Upper lobe of right lung (tissue), 1 donor: ENCODE measurements at places on chromosomes 6 and 20. TPM values are rescaled to one million over a fixed set of nuclear protein-coding genes. Genes with fewer than 3 reads are reported as not detected.

The ULBP1 gene
- 1.2 TPM for total RNA-seq

DNA sequence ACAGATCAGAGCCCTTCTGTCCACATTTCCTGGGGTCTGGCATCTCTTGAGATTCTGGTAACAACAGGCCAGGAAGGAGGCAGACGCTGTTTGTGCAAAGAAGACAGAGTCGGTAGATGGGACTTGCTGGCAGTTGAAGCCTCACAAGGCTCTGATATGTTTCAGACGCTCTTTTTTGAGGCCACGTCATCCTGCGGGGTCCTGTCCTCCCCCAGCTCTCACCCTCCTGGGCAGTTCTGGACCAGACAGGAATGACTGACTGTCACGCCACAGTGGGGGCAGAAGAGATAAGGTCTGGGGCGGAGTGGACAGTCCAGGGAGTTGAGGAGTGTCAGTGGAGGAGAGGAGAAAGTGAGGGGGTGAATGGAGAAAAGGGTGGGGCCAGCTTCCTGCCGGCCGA, 87.1 kb upstream of the SULF2 start:
- DNase-seq: no peak

GRCh38 chr6:36930483-36930882, 24.1 kb upstream of the PI16 start:
- DNase-seq: no peak

- no peak for DNase-seq
Measured at GRCh38 chr6:157699777-157700636, 123.0 kb upstream of the SNX9 start.

DNA sequence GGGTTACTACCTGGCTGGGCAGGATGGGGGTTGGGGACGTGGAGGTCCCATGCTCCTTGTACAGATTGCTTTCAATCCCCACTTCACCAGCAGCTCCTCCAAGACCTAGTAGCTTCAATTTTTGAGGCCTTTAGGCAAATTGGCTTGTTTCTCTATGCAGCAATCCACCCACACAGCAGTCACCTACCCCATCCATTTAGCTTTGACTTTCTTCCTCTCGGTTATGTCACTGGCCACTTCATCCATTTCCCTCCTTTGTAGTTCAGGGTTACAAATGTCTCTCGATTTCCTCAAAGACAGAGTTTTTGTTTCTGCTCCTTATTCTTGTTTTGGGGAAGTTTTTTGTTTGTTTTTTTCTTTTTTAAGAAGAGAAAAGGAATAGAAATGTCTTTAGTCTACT, 33.4 kb upstream of the RSPO4 start:
- no peak for DNase-seq
